ENCODE measurements at places on chromosomes 7 and 10.
A peak's percentile ranks its signal among the peaks of the same experiment; 100 is the strongest.

DNA sequence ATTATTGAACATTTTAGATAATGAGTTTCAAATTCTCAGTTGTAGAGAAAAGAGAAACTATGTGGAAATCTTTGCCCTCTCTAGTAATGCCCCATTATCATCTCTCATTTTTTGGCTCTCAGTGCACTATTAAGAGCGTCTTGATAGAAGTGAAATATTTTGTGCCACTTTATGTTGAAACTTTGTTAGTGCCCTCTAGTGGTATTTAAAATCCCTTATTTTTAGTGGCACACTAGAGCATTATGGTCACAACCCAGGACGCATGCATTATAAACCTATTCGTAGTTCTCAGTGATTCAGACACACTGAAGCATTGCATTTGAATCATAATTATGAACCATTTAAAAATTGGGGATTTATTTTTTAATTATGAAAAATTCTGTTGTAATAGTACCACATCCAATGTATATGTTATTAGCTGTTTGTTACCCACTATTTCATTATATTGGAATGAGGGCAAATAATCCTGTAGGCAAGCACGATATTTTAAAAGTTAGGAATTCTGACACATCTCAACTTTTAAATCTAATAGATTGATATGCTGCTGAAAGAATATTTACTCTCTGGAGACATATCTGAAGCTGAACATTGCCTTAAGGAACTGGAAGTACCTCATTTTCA lies 21.9 kb downstream of the PDCD4 start:
- peak; percentile 83 for DNase-seq

DNA sequence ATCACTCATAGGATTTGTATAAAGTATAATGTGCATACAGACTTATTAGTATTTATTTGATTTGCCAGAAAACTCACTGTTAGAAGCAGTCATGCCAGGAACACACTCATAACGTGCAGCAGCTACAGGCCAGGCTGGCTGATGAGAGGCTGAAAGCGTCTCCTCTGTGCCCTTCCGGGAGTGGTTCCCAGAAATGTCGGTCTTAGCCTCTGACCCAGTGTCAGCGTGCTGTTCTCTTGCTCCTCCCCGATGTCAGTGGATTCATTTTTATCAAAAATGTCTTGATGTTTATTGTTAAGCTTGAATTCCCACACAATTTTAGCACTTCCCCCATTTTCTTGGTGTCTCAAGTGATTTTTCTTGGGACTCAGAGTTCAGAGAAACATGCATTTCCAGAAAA lies 33.3 kb upstream of the GARS1 start:
- no peak for DNase-seq

GRCh38 chr10:116112232-116113231 lies 160.5 kb downstream of the GFRA1 start:
- no peak for DNase-seq

- DNase-seq = no peak
Measured at GRCh38 chr7:14858410-14858809, 44.1 kb downstream of the DGKB start.

GRCh38 chr7:50751146-50751545 lies 31.6 kb downstream of the GRB10 start:
- DNase-seq = no peak

DNA sequence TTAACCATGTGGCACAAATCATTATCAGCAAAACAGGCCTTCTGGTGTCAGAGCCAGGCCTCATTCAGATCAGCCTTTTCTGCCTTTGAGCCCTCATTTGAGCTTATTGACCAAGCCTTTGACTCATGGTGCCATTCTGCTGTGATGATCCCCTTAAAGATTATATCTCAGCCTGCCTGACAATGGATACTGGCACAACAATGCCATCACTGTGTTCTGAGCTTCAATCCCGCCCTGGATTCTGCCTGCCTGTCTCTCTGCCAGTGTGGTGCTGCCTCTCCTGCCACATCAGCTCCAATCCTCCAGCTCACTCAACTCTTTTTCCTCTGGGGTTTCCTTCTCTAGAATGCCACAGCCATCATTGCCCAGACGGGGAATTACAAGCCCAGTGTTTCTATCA lies 52.6 kb downstream of the SRI start:
- DNase-seq = no peak

- peak; percentile 94 for DNase-seq
Measured at GRCh38 chr10:72319416-72320254, 35.1 kb downstream of the DNAJB12 start.

GRCh38 chr10:126156012-126156411 lies 232.3 kb downstream of the ADAM12 start:
- no peak for DNase-seq

DNA sequence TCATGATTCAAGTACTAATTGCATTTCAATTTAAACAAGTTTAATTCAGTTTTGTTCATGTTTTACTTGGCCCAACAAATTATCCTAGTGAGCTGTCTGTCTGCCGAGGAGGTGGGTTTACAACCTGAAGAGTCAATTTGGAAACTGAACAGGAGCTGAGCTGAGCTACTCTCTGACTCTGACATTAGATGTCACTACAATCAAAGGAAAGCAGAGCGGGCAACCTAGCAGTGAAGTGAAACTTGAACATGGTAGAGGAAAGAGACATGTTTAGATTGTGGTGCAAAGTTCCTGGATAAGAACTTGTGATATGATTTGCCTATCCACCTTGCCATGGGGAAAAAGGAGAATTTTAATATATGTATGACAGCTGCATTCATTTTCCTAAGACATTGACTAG lies 9.6 kb upstream of the AGR3 start:
- peak; percentile 63 for DNase-seq

DNA sequence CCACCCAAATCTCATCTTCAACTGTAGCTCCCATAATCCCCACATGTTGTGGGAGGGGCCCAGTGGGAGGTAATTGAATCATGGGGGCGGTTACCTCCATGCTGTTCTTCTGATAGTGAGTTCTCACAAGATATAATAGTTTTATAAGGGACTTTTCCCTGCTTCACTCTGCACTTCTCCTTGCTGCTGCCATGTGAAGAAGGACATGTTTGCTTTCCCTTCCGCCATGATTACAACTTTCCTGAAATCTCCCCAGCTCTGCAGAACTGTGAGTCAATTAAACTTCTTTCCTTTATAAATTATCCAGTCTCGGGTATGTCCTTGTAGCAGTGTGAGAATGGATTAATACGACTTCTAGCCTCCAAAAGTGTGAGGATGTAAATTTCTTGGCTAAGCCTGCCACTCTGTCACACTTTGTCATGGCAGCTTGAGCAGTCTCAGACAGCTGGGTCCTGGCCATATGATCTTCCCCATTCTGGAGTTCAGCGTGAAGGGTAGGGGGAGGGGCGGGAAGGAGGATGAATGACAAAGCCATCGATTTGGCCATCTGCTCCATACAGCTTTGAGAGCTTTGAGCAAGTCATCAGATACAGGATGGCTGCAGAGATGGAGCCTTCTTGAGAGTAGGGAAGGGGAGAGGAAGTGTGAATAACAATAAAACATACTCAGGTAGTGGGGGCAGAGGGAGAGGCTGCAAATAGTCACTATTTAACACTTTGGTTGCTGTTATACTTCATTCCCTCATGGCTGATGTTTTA lies 19.1 kb upstream of the INPP5F start:
- DNase-seq = no peak

GRCh38 chr10:106997721-106998120 lies 166.8 kb downstream of the SORCS1 start:
- peak; percentile 90 for DNase-seq

DNA sequence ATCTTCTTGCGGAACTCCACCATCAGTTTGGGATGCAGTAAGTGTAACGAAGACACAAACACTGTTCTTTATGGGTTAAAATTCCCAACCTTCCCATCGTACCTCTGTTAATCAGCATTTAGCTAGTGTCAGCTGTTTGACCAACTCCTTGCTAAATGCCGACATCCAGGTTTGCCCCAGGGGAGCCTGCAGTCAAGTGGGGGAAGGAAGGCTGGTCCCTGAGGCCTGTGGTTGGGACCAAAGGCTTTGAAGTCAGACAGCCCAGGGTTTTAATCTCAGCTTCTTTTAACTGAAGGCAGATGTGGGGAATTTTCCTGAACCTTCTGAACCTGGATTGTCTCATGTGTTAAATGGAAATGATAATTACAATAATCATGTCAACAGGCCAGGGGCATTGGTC lies 443.7 kb downstream of the GLRX3 start:
- no peak for DNase-seq

GRCh38 chr10:24496906-24497305 lies 226.8 kb downstream of the ARHGAP21 start:
- no peak for DNase-seq

DNA sequence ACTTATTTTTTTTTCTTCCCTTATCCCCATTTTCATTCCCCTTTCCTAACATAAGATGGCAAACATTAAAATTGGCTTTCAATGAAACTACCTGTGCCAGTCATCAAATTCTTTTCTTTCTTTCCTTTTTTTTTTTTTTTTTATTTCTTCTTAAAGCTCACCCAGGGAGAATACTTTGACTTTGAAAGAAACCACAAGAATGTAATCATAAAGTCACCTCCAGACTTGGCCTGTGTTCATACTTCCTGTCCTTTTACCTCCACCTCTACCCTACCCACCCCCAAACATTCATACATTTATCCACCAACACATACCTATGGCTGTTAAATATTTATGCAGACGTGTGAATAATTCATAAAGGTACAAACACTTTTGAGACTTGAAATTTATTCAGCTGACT lies 254.6 kb downstream of the SLC25A13 start:
- DNase-seq = no peak

DNA sequence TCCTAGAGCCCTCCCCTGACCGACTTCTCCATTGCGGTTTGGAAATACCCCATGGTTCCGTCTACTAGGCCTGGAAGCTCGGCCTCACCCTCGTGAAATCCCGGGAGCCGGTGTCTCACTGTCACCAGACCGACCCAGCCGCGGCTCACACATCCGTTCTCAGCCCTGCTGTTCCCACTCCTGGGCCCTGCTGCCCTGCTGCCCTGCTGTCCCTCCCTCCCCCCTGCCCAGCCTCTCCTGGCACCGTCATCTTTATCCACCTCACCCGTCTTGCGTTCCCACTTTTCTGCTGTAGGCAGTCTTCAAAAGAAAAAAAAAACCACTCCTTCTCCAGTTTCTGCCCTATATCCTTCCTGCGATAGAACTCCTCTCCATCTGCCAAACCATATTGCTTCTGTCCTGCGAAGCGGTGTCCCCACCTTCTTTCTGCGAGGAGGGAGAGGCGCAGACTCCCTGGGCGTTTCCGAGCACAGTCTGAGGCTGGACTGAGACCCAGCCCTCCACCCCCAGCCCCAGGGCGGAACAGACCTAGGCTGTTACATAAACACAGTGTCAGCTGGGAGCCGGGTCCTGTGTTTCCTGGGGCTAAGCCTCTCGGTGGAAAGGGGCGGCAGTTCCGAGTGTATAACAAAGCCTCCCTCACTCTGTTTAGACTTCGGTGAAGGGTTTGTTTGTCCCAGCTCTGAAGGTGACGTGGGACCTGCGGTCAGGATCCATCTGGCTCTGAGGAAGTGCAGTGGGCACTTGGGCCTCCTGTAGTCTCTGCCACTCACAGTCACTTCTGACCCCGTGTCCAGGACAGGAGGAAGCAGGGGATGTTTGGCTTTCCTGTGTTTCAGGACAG lies 2.8 kb downstream of the AGAP3 start:
- DNase-seq = peak; percentile 99

- no peak for DNase-seq
Measured at GRCh38 chr7:47149971-47150370, 431.9 kb downstream of the TNS3 start.

- no peak for DNase-seq
Measured at GRCh38 chr10:109963439-109963838, 40.1 kb upstream of the XPNPEP1 start.

- DNase-seq = no peak
Measured at GRCh38 chr7:90824386-90825307, 228.5 kb downstream of the CDK14 start.

- DNase-seq = no peak
Measured at GRCh38 chr7:20745702-20746101, 41.0 kb downstream of the SP8 start.

DNA sequence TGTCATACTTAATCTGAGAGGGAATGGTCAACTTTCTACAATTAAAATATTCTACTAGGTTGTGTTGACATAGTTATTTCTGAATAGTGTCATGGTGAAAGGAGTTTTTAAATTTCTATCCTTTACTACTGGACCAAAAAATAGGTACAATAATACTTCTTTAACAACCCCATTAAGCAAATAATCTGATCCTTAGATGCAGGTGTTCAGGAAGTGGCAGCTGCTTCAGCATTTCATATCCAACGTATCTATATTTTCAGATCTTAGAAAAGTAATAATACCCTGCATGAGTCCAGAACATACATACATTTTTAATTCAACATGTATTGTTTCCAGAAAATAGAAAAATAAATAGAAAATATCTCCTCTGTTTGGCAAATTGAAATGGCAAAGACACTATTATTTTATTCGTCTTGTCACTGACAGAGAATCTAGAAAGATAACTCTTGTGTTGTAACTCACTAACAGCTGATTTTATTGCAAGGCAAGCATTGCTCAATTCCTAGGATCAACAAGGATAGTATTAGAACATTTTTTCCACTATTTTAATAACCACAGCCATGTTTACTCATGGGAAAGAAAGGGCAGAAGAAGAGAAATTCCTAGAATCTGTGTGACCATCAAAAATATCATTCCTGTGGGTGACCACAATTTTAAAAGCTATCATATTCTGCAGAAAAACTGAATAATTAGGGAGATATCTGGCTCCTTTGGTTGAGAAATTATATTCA lies 159.3 kb upstream of the CNTNAP2 start:
- no peak for DNase-seq

- DNase-seq = no peak
Measured at GRCh38 chr10:27020243-27020642, 80.1 kb downstream of the ANKRD26 start.

GRCh38 chr7:144006029-144006691 lies 6.0 kb downstream of the OR6B1 start:
- no peak for DNase-seq

DNA sequence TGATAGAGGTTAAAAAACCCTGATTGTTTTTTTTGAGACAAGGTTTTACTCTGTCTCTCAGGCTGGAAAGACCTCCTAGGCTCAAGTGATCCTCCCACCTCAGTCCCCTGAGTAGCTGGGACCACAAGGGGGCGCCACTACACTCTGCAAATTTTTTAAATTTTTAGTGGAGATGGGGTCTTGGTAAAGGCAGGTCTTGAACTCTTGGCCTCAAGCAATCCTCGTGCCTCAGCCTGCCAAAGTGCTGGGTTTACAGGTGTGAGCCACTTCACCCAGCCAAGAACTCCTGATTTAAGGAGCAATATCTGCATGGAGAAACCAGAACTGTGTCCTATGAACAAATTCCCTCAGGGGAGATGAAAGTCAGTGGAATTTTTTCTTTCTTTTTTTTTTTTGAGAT lies 7.3 kb upstream of the KLHDC10 start:
- DNase-seq = peak; percentile 80

Data from suppressor macrophage treated with lipopolysaccharide for 1 hour (primary cell).